Endothelial cell (in vitro differentiated cells): ENCODE measurements at places on chromosomes 16 and 17. TPM values are rescaled to one million over a fixed set of nuclear protein-coding genes. Genes with fewer than 3 reads are reported as not detected.

The HBM gene
- total RNA-seq: not detected

- no peaks in the 10 kb centered on the region for H3K36me3 ChIP-seq
- peak overlapping the region; percentile 80 for H3K27ac ChIP-seq
- peaks cover 28% of the 10 kb centered on the region for H3K4me1 ChIP-seq
- peaks cover 3% of the 10 kb centered on the region for H3K27me3 ChIP-seq
- peak; percentile 40 for DNase-seq
- peak overlapping the region; percentile 97 for H3K4me3 ChIP-seq
Observed at GRCh38 chr17:27456681-27457359, 572 bp downstream of the KSR1 start.

GRCh38 chr16:65061263-65061662 lies 60.6 kb downstream of the CDH11 start:
- H3K4me1 ChIP-seq: peaks cover 5% of the 10 kb centered on the region
- H3K27ac ChIP-seq: no peak overlapping the region
- no peak for DNase-seq

DNA sequence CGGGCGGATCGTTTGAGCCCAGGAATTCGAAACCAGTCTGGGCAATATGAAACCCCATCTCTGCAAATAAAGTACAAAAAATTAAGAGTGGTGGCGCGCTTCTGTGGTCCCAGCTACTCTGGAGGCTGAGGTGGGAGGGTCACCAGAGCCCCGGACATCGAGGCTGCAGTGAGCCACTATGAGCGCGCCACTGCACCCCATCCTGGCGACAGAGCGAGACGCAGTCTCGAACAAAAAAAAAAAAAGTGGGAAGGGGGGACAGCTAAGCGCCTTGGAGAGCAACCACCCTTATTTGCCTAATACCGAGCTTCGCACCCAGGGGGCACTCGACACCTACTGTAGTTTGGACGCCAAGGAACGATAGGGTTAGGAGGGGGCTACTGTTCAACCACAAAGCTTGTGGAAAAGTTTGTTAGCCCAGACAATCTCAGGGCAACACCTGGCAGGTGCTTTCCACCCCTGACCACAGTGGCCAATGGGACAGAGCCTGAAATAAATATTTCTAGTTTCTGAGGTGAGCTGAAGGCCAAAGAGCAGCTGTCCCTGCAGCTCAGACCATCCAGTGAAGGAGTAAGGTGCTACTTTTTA lies 847 bp upstream of the PSMC3IP start:
- peaks cover 24% of the 10 kb centered on the region for H3K4me1 ChIP-seq
- peak overlapping the region; percentile 98 for H3K4me3 ChIP-seq
- H3K36me3 ChIP-seq: peaks cover 32% of the 10 kb centered on the region

The PLCG2 gene
- total RNA-seq: 103 TPM

GRCh38 chr17:30554839-30555751 lies 77.9 kb downstream of the GOSR1 start:
- H3K27ac ChIP-seq: no peak overlapping the region
- peaks cover 3% of the 10 kb centered on the region for H3K4me1 ChIP-seq
- no peak overlapping the region for H3K4me3 ChIP-seq
- H3K27me3 ChIP-seq: peaks cover 4% of the 10 kb centered on the region

- no peak overlapping the region for H3K27ac ChIP-seq
- no peaks in the 10 kb centered on the region for H3K4me1 ChIP-seq
- no peaks in the 10 kb centered on the region for H3K36me3 ChIP-seq
- H3K4me3 ChIP-seq: no peak overlapping the region
- DNase-seq: no peak
Observed at GRCh38 chr16:27781195-27781524, 231.2 kb downstream of the KATNIP start.
